ENCODE measurements at places on chromosomes 11 and 22.

DNA sequence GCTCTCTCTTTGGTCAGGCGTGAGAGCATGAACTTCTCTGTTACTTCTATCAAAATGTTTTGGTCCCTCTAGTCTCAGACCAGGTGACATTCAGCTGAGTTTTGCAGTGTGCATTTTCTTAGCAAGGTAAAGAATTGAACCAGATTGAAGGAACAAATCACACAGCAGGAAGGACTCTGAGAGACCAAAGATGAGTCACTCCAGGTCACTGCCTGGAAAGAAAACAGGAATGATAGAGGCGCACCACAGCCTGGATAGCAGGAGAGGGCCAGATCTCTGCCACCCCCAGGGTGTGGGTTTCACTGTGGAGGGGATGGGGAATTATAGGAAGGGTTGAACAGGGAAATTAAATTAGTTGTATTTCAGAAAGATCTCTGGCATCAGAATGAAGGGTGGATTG lies 788.3 kb downstream of the NTM start:
- no peak for DNase-seq

GRCh38 chr22:33447733-33448132 lies 389.6 kb upstream of the SYN3 start:
- no peak for DNase-seq

DNA sequence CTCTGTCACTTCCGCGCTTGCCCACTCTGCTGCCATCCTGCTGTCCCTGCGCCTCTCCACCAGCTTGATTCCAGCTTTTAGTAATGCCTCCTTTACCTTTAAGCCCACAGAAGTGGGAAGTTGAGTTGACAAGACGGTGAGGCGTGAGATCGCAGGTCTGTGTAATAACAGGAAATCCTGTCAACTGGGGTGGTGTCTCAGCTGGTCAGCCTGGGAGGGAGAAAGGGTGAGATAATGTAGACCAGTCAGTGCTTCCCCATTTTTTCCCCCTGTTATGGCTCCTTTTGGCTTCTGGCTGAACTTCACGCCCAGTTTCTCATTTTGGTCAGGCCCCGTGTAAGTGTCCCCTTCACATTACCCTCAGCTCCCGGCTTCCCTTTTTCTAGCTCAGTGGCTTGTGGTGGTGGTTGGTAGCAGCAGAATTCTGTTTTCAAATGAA lies 98.9 kb downstream of the TRAF6 start:
- DNase-seq = no peak

GRCh38 chr11:20337526-20338154 lies 25.9 kb upstream of the HTATIP2 start:
- no peak for DNase-seq

DNA sequence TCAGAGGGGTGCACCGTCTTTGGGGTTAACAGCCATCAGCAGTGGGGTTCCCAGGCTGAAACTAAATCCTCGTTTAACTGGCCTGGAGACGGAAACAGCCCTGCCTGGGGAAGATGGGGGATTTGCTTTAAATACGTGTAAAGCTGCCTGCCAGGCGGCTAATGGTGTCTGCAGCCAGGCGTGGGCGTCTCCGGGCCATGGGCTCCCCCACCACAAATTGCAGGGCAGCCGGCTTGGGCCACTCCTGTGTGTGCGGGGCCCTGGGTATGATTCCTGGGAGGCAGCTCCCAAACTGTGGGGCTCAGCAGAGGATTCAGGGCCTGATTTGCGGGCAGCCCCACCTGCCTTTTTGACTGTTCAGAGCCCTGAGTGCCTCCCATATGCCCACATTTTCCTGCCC lies 110.5 kb downstream of the KCNQ1 start:
- DNase-seq = no peak

GRCh38 chr11:107705027-107705426 lies 6.8 kb downstream of the SLN start:
- peak; percentile 86 for DNase-seq

DNA sequence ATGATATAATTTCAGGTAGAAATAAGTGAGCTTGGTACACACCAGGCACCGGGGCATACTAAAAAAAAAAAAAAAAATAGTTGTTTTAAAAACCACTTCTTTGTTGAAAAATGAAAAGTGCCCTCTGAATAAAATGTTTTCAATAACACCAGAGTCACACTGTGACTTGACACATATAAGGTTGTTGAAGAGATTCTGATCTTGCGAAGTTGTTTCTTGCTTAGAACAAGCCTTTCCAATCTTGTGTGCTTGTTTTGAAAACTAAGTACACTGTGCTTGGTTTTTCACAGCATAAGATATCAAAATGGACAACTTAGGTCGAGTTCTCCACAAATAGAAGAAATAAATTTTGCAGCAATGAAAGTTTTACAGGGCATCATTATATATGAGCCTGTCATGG lies 17.0 kb downstream of the PDGFD start:
- DNase-seq = no peak

DNA sequence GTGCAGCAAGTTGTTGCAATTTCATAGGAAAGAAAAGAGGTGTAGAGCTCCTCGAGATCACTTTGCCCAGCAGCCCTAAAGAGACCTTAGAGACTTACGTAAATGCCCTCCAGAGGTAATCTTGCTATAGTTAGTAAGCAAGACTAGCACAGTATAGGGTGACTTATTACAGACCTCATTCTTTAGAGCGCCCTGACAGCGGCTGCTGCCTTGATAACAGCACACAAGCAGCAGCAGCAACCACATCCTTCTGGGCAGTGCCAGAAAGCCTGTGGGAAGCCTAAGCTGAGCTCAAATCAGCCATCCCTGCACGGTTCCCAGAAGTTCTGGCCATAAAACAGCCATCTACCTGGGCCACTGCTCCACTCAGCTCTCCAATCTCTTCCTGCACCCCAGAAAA lies 22.6 kb upstream of the OR56B1 start:
- DNase-seq = no peak

DNA sequence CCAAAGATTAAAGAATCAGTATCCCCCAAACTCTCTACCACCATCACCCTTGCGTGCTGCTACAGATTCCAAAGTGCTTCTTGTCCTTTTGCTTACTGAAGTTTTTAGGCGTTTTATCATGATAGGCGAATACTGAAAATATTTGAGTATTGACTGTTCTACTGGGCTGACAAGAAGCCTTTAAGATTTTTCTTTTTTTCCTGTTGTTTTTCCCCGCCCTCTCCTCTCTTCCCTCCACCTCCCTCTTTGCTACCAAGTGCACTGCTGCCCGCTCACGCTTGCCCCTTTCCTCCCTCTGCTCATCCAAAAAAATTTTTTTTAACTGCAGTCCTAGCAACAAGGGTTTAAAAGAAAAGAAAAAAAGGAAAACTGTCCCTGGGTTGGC lies 679 bp downstream of the SPCS2 start:
- DNase-seq = no peak

- no peak for DNase-seq
Measured at GRCh38 chr11:17807034-17807433, 72.5 kb downstream of the KCNC1 start.

DNA sequence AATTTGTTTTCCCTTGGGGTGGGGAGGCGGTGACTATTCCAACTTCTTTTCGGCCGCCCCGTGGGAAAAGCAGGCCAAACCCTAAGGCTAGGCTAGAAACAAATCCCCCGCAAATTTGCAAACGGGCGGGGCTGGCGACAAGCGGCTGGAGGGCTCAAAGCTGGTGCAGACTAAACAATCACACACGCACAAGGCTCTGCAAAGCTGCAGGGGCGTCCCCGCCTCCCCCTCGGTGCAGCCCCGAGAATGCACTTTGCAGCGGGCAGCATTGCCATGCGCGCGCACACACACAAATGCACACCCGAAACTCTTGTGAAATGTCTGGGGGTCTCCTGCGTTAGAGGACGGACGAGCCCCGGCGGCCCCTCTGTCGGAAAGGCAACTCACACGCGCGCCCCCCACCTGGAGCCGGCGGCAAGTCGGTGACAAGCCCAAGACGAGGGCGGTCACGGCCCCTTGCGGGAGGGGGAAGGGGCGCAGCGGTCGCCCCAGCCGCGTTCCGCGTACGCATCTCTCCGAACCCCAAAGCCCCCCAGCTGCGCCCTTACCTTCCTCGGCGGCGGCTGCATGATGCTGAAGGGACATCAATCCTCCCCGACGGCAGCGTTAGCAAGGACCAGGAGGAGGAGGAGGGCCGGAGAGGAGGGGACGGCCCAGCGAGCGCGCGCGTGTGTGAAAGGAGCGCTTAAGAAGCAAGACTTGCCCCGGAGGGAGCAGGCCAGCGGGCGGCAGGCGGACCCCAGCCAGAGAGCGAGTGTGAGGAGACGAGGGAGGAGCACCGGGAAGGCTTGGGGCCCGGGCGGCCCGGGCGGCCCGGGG lies 600 bp downstream of the FCHSD2 start:
- no peak for DNase-seq

DNA sequence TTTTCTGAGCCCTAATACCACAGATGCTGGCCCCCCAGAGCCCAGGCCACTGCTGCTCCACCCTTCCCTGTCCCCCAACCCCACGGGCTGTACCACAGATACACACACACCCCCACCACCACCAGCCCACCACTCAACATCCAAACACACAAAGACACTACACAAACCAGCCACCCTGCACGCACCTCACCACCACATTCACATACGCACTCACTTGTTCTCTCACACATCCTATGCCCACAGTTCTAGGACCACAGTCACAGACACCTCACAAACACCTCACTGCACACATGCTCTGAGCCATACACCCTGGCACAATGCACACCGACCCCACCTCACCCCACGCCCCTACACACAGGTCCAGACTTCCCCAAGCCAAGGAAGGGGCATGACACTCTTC lies 22.5 kb upstream of the OAF start:
- DNase-seq = no peak

GRCh38 chr11:5380740-5381342 lies 2.8 kb upstream of the OR51M1 start:
- peak; percentile 20 for DNase-seq

- no peak for DNase-seq
Measured at GRCh38 chr11:29300420-29300819, 716.4 kb downstream of the KCNA4 start.

GRCh38 chr11:46677991-46678740 lies 22.3 kb downstream of the ARHGAP1 start:
- no peak for DNase-seq

GRCh38 chr22:36238373-36239149 lies 766 bp downstream of the APOL2 start:
- DNase-seq = no peak

DNA sequence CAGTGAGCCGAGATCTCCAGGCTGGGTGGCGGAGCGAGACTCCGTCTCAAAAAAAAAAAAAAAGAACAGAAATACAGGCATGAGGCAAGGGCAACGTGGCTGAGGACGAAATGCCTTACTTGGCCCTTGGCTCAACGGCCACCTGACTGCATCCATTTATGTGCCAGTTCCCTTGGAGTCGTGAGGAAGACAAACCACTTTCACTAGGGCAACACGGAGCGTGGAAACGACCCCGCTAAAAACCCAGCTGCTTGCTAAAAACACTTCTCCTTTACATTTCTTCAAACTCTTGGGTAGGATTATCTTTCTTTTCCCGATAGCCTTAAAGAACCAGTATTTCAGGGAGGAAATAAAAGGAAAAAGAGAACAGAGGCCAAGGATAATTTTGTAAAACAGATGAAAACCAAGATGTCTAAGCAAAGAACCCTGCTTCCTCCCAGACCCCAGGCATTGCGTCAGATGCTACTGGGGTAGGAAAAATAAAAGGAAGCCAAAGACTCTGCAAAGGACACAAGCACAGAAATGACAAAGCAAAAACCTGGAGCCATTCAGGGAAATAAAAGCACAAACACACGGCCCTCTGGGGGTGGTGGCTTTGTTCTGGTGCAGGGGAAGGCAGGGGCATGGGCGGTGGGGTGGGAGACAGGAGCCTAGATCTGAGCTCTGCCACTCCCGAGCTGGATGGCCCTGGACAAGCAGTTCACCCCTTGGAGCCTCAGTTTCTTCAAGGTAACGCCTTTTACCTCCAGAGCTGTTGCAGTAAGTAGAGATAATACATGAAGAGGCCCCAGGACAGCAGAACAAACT lies 37.0 kb downstream of the PC start:
- no peak for DNase-seq

GRCh38 chr11:128859563-128860441 lies 7.3 kb downstream of the KCNJ1 start:
- DNase-seq = no peak

DNA sequence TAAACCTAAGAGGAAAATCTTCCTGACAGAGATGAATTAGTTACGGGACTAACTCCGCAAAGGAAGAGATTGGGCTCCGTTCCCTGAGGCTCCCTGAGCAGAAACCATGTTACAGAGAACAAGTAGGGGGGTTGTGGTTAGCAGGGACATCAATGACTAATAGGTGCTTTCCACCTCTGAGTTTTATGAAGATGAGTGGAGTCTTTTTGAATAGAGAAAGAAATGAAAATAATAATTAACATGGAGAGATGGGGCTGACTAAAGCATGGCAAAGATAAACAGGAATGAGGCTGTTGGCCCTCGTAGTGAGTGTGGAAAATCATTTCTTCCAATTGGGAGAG lies 47.5 kb upstream of the PICALM start:
- DNase-seq = peak; percentile 94

DNA sequence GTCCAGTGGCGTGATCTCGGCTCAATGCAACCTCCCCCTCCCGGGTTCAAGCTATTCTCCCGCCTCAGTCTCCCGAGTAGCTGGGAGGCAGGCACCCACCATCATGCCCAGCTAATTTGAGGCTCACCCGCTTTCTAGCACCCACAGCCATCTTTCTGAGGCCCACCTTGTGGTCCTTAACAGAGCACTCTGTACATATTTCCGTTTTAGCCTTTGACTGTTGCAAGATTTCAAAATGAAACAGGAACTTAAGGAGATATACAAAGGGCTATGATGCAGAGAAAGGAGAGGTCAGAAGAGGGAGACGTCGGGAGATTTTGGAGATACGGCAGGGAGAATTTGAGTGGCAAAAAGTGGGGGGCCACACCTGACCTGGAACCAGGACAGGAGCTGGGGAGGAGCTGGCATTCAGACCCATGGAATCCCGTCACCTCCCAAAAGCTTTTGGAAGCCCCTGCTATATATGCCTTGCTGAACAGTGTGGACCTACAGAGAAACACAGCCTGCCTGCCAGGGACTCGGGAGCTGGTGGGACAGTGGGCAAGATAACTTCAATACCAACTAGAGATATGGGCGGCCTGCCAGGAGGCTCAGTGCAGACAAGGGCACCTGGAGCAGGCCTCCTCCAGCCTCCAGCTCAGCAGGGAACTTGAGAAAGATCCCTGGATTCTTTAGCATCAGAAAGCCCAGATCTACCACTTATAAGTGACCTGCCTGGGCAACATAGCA lies 8.0 kb upstream of the CLCF1 start:
- no peak for DNase-seq

- no peak for DNase-seq
Measured at GRCh38 chr22:49554741-49555140, 272.9 kb downstream of the BRD1 start.

GRCh38 chr11:36441610-36442208 lies 68.4 kb downstream of the TRAF6 start:
- DNase-seq = no peak

DNA sequence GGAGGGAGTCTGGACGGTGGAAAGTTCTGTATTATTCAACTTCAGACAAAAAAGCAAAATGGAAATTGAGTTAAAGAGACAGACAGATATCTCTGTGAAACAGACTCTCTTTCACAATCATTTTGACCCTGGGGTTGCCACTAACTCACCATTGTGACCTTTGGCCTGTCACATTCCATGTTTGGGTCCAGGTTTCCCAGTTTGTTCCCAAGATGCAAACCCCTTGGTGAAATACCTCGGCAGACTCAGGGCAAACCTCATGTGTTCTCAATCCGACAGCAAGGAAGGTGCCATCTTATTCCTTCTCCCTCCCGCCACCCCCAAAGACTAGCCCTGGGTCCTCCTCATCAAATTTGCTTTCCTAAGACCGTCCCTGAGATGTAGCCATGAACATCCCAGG lies 41.8 kb downstream of the GALNT18 start:
- no peak for DNase-seq
